CD4-positive, alpha-beta memory T cell (primary cell): ENCODE measurements at places on chromosomes 7 and 10. TPM values are rescaled to one million over a fixed set of nuclear protein-coding genes. Genes with fewer than 3 reads are reported as not detected.

Gene CFAP69
- 0.58 TPM for total RNA-seq

Gene PNLIPRP2
- not detected for total RNA-seq

Gene LGI1
- total RNA-seq = not detected

GRCh38 chr7:43332193-43332796 lies 219.8 kb downstream of the HECW1 start:
- H3K27me3 ChIP-seq = no peaks in the 10 kb centered on the region
- no peaks in the 10 kb centered on the region for H3K36me3 ChIP-seq

GRCh38 chr7:152909683-152910544 lies 150.4 kb downstream of the ACTR3B start:
- H3K36me3 ChIP-seq = no peaks in the 10 kb centered on the region
- H3K27ac ChIP-seq = no peak overlapping the region
- H3K27me3 ChIP-seq = no peaks in the 10 kb centered on the region
- H3K4me1 ChIP-seq = no peaks in the 10 kb centered on the region

- peaks cover 13% of the 10 kb centered on the region for H3K4me1 ChIP-seq
- no peak within 1 kb of the TSS for H3K27ac ChIP-seq
- no peaks in the 10 kb centered on the region for H3K27me3 ChIP-seq
- no peak for DNase-seq
- no peak within 1 kb of the TSS for H3K4me3 ChIP-seq
These were observed at the start of gene MOGAT3 for GRCh38 chr7:101200862-101201599. MOGAT3 (minus strand) TSS chr7:101201036; CDS start chr7:101200854, 182 bp downstream.
